ENCODE measurements at places on chromosomes 13 and 19.
A peak's percentile ranks its signal among the peaks of the same experiment; 100 is the strongest.

DNA sequence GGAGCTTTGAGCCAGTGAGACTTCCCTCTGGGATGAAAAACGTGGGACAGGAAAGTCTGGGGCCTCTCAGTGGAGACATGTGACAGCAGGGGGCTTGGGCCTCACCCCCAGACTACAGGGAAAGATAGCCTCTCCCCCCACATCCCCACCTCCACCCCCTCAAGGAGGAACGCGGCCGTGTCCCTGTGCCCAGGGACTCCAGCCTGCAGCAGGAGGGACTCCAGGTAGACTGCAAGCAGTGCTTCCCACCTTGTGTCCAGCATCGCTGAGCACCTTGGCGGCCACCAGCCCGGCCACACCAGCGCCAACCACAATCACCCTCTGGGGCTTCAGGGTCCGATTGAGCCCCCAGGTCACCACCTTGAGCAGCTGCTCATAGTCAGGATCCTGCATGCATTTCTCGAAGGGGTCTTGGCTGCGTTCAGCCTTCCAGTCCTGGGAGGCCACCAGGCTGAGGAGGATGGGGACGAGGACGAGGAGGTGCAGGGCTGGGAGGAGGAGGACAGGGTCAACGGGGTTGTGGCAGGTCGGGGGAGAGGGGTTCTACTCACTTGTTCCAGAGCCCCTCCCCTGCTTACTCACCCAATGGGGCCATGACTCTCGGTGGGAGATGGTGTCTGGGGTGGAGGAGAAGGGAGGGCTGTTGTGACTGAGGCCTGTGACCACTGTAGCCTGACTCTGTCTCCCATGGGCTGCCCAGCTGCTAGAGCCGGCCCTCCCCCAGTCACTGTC lies 955 bp downstream of the IL4I1 start:
- DNase-seq = no peak

GRCh38 chr19:38731654-38732301 lies 12.5 kb downstream of the CAPN12 start:
- DNase-seq = peak; percentile 32

GRCh38 chr13:57673197-57673596 lies 41.7 kb downstream of the PCDH17 start:
- DNase-seq = no peak

DNA sequence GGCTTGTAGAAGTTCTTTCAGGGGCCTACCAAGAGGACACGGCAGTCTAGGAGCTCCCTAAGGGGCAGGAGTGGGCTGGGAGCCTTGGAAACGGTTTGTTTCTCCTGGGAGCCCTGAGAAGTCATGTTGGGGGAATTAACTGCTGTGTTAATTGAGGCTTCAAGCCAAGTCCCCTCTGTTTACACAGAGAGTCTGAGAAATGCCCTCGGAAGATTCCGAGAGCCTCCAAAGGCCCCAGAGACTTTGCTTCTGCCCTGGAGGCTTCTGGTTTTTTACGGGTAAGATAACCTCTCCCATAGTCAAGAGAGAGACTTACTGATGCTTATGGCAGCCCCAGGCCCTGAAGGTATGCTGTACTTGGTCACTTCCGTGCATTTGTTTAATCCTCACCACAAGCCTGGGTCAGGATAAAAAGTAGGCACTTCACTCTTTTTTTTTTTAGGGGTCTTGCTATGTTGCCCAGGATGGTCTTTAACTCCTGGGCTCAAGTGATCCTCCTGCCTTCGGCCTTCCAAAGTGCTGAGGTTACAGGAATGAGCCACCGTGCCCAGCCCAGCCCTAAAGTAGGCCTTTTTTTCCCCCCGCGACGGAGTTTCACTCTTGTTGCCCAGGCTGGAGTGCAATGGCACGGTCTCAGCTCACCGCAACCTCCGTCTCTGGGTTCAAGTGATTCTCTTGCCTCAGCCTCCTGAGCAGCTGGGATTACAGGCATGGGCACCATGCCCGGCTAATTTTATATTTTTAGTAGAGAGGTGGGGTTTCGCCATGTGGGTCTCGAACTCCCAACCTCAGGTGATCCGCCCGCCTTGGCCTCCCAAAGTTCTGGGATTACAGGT lies 15.2 kb downstream of the IER2 start:
- no peak for DNase-seq

DNA sequence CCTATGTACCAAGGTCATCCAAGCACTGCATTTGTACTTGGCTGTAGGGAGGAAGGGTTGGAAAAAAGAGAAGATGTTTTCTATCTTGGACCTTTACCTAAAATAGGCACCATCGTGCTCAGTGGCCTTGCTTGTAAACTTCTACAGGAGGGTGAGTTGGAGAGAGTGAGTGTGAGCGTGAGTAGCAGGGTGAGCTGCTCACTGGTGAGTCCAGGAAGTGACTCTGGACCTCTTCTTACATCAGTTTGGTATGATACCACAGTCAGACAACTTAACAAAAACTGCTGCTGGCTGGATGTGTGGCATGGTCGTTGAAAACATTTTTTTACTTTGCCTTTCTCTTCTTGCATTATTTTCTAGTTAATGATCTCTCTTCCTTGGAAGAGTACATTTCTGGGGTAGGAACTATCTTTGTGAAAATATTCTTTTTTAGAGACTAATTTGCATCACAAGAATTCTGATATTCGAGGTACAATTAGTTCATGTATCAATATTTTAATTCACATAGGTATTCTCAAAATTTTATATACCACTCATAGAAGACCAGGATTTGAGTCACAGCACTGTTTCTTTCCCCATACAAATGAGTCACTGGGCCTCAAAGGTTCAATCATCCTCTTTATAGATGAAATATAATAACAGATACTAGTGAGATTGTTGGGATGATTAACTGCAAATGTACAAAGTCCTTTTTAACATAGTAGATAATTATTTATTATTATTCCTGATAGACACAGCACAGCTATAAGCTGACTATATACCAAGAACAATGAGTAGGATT lies 651 bp downstream of the SERPINE3 start:
- DNase-seq = no peak

DNA sequence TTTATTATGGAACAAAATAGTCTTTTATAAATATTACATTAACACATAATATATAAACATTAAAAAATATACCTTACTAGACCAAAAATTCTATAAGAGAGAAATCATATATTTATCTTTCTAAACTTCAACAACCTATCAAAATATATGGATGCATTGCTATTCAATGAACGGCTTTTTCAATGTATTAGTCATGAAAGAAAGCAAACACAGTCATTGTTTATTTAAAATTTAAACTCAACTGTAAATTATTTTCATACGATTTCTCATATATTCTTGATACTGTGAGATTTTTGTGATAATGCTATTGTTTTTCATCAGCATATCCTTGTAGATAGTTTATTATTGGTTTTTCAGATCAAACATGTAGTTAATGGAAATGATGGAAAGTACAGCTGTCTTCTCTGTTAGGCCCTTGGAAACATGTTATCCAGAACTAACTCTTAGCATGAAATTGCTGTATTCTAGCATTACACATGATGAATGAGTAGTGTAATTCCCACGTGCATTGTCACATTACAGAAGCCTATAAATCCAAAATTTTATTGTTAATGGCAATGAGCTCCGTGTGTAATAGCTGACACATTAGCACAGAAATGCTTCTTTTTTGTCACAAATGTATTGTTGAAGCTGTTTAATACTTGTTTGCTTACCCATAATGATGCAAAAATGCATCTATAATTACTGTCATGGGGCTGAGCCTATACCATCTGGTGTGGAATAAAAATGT lies 1639.9 kb downstream of the SLITRK5 start:
- DNase-seq = no peak

DNA sequence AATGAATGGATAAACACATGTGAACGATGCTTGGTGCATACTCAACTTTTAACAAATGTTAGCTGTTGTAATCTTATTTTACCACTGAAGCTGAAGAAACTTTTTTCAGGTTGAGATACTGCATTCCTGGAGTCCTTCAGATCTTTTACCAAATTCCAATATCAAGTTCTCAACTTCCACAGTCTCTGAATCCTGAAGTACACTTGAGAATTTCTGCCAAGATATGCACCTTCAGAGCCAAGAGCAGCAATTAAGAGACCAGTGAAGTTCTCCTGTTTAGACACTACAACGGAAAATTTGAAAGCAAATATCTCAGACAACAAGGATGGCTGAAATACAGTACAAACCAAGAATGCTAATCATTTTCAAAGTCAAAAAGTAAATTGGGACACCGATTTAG lies 84.6 kb upstream of the MTIF3 start:
- DNase-seq = no peak

DNA sequence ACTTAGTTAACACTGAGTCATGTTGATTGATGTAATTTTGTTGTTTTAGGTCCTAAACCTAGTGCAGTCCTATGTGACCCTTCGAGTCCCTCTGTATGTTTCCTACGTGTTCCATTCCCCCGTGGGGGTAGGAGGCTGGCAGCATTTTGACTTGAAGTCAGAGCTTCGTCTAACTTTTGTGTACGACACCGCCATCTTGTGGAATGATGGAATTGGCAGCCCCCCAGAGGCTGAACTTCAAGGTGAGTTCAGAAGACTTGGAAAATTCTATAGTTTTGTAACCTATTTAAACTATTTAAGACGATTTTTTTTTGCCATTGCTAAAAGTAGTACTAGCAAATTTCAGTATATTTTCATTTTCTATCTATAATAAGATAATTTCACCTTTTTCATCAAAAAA lies 117.9 kb downstream of the STOML3 start:
- peak; percentile 81 for DNase-seq

DNA sequence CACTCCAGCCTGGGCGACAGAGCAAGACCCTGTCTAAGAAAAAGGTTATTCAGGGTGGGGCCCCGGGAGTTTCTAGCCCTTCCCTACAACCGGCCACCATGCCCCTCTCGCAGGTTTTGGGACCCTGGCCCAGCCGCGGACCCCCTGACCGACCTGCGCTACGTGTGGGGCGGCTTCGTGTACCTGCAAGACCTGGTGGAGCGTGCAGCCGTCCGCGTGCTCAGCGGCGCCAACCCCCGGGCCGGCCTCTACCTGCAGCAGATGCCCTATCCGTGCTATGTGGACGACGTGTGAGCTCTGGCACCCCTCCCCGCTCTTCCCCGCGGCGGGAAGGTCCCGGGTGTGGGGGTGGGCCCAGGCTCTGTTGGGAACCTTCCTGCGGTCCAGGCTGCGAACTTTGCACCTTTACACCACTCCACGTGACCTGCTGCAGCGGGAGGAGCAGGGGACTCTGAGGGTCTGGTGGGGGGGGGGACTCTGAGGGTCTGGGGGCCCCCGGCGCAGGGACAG lies 6.3 kb downstream of the ABCA7 start:
- DNase-seq = no peak

GRCh38 chr19:38741670-38742069 lies 2.6 kb downstream of the CAPN12 start:
- no peak for DNase-seq

DNA sequence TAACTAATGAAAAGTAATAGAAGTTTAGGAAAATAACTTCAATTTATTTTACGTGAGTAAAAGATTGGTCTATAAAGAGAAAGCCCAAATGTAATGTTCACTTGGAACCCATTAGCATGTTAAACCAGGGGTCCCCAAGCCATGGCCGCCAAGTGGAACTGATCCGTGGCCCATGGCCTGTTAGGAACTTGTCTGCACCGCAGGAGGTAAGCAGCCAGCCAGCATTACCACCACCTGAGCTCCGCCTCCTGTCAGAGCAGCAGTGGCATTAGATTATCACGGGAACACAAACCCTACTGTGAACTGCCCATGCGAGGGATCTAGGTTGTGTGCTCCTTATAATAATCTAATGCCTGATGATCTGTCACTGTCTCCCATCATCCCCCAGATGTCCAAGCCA lies 818.7 kb upstream of the GPC6 start:
- DNase-seq = no peak

Data from NCI-H146 (cell line).